Osteoblast (primary cell): ENCODE measurements at places on chromosomes 16 and 17.

DNA sequence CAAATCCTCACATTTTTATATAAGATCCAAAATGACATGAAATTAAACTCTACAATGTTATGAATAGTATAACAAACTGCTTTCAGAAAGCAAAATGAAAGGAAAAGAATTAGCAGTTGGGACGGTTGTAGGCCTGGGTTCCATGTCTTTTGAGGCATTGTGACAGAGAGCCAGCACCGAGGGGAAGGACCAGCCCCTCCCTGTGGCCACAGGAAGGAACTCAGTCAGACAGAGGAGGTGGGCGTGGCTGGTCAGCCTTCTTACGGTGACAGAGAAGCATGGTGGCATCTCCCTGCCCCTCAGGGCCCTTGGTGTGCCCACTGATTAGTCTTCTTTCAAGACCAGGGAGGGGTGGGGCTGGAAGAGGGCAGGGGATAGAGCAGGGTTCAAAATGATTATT lies 5.7 kb downstream of the ZNF319 start:
- no peak overlapping the region for H3K4me3 ChIP-seq
- H3K36me3 ChIP-seq: peaks cover 35% of the 10 kb centered on the region
- DNase-seq: peak; percentile 95
- H3K4me1 ChIP-seq: peaks cover 11% of the 10 kb centered on the region
- no peaks in the 10 kb centered on the region for H3K27me3 ChIP-seq

DNA sequence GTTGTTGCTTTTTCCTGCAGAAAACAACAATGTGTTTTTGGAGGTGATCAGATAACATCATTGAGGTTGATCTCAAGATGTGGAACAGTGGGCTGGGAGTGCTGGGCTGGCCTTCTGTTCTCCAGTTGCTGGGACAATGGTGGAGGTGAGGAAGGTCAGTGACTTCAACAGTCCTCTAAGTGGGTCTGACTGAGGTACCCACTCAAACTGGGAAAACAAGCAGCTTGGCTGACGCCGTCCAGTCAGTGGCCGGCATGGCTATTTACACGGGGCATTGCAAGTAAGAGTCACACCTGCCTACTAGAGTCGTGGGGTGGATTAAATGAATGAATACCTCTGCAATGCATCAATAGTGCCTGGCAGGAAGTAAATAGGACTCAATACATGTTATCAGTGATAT lies 386.7 kb upstream of the ZFHX3 start:
- H3K27me3 ChIP-seq: no peaks in the 10 kb centered on the region
- no peak overlapping the region for H3K4me3 ChIP-seq
- H3K36me3 ChIP-seq: no peaks in the 10 kb centered on the region
- H3K27ac ChIP-seq: no peak overlapping the region
- H3K4me1 ChIP-seq: no peaks in the 10 kb centered on the region

DNA sequence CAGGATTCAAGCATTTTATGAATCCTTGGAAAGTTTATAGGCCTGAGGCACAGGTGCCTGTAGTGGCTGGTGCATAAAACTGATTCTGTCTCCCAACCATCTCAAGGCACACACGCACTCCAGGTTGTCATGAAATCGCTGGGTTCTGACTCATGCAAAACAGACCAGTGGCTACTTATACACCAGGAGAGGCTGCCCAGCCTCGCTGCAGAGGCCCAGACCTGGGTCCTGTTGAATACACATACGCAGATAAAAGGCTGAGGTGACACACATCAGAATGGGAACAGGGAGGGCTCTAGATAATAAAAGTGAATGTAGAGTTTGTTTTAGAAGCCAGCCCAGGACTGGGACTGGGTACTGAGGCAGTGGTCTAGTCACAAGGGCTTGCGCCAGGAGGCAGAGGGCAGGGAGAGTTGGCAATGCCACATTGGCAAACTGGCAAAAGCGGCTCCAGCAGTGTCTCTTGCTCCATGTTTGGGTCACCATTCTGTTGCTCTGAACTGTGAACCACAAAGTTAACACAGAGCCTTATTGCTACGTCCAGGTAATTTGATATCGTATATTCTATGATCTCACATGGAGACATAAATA lies 13.6 kb downstream of the OR1D5 start:
- peak overlapping the region; percentile 81 for H3K4me3 ChIP-seq
- H3K27ac ChIP-seq: no peak overlapping the region
- H3K4me1 ChIP-seq: peaks cover 4% of the 10 kb centered on the region
- no peaks in the 10 kb centered on the region for H3K27me3 ChIP-seq
- no peak for DNase-seq

DNA sequence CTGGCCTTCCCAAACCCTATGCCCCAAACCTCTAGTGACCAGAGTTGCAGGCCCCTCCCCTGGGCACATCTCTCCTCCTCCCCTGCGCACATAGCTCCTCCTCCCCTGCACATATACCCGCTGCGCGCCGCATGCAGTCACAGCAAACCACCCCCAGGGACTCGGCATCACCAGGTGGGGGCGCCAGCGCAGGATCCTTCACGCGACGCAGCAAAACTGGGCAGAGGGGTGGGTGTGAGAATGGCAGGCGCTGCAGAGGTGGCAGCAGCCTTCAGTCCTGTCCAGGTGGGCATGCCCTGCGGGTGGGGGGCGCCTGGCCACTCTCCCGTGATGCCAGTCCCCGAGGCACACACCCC lies 5.6 kb downstream of the CORO6 start:
- H3K27me3 ChIP-seq: no peaks in the 10 kb centered on the region
- H3K27ac ChIP-seq: no peak overlapping the region
- no peaks in the 10 kb centered on the region for H3K36me3 ChIP-seq
- no peak overlapping the region for H3K4me3 ChIP-seq
- DNase-seq: peak; percentile 93

DNA sequence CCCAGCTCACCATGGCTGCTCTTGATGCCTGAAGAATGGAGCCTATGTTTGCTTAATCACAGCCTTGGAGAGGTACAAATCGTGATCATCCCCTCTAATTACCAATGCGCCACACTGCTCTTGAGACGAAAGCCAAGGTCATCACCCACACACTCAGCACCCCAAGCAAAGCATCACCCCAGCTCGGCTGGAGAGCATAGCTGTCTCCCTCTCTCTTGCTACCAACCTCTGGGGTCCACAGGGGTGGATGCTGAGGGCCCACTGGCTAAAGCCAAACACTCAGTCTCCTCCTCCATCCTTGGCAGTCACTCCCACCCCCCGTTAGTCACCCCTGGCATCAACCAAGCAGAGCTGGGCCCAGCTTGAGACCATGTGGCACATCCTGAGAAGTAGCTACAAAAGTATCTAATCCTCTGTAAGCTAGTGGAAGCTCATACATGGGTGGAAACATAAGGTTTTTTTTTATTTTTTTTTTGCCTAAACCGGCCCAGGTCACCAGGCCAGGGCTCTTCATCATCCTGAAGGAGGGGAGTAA lies 44.8 kb downstream of the PIMREG start:
- peaks cover 15% of the 10 kb centered on the region for H3K4me1 ChIP-seq
- no peak overlapping the region for H3K27ac ChIP-seq
- no peaks in the 10 kb centered on the region for H3K27me3 ChIP-seq
- H3K4me3 ChIP-seq: no peak overlapping the region
